DMS153 (cell line): ENCODE measurements at places on chromosomes 3 and 15.

GRCh38 chr3:59796456-59796855 is 746.6 kb upstream of the CFAP20DC start:
- DNase-seq: no peak

DNA sequence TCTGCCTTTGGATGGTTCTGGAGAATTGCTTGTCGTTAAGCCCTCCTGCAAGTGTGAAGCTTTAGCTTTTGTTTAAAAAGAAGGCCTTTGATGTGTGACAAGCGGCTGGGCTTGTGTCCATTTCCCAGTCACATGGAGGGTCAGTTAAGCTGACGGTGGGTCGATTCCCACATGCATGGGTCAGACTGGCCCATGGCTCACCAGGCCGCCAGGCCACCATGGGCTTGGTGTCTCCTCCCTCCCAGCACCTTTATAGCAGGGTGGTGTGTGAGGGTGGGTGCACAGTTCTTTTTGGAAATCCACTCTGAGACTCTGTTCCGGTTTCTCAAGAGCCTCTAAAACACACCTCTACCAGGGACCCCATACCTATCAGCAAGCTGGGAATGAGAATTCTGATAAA is 67.2 kb downstream of the SCN5A start:
- DNase-seq: no peak

DNA sequence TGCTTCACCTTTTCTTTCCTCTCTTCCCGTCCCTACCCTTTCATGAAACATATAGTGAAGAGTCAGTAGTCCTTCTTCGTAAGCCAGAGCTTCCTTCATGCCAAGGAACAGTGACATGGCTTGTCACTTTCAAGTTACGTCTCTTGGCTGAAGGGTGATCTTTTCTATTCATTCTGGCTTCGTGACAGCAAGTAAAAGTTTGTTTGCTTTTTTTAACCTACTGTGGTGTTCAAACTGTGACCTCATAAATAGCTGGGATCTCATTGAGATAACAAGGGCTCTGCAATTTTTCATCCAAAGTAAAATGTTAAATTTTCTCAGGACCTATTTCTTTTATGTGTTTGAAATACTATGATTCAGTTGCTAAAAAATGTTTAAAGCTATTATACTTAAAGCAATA is 10.5 kb downstream of the CDIN1 start:
- DNase-seq: no peak

- DNase-seq: no peak
Observed at GRCh38 chr15:28037969-28038590, 61.0 kb downstream of the OCA2 start.
